Muscle of arm (tissue), 14 donors: ENCODE measurements at places on chromosomes 11 and 22. TPM values are rescaled to one million over a fixed set of nuclear protein-coding genes. Genes with fewer than 3 reads are reported as not detected.

DNA sequence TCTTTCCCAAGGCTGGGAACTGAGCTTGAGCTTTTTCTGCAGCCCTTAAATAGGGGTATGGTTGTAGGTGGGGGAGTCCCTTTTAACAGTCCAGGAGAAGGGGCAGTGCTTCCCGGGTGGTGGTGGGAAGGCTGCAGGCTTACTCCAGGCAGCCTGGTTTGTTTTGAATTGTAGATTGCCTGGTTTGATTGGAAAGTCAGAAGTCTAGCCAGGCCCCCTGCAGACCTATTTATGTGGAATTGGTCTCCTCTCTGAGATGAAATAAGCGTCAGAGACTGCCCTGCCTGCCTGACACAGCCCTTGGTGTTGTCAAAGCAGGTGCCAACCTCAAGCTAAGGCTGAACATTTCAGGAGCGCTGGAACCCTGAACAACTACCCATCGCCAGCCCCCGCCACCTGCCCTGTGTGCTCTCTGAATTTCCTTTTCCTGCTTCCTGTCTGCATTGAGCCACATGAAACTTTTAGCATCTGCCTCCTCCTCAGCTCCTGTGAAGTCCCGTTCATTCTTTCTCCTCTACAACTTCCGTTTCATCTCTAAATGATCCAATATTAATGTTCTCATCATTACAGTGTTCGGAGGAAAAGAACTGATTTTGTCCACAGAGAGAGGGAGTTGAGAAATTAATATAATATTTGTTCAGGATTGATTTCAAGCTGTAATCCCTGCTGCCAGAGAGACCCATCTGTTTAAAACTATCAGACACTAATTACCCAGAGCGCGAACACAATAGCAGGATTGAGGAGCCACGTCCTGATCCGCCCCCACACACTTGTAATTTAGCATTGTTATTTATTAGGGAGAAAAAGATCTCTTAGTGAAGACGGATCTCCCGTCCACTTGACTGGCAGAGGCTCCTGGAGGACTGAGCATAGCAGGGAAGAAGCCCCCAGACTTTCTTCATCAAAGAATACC is 136.5 kb downstream of the TRIM29 start:
- no peak for DNase-seq

The PDE2A gene
- 10.3 TPM for polyA plus RNA-seq

The AIP gene
- 44.2 TPM for polyA plus RNA-seq

DNA sequence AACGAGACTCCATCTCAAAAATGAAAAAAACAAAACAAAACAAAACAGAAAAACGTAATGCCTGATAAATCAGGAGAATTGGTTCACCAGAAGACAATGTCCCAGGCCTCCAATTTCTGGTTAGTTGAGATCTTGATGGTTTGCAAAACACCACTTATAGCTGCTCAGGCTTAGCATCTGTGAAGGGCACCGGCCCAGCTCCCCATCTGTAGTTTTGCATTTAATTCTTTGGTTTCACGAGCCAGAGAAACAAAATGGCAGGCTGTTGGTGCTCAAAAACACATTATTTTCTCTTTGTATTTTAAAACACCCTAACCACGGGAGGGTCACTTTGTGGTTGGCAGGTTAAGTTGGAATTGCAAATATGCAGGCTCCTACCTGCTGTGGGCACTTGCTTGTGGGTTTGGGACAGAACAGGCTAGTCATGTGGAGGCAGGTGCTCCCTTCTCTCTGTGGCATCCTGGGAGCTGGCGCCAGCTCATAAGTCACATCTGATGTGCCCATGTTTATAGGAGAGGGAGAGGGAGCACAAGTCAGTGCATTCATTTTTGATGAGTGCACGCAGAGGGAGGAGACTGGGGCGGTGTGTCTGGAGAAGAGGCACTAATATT is 145.9 kb downstream of the CEP164 start:
- DNase-seq: no peak

GRCh38 chr11:41866525-41866924 is 407.1 kb upstream of the LRRC4C start:
- no peak for DNase-seq

The OR8D4 gene
- 0.07 TPM for polyA plus RNA-seq

- DNase-seq: no peak
Observed at GRCh38 chr11:22342211-22343031, 4.2 kb downstream of the SLC17A6 start.

DNA sequence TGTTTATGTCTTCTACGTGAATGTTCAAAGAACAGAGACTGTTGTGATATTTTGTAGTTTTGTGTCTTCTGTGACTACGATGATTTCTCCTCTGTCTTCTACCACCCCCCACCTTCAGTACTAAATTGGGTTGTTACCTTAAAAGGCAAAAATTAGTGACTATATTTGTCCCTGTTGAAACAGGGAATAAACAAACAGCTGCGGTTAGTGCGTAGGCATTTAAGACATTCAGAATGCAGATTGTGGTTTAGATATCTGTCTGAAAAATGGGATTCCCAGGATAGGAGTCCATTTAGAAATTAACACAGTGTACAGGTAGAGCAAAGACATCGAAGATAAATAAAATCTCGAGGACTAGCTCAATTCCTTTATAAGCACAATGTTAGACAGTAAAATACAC is 15.6 kb upstream of the ARHGAP42 start:
- DNase-seq: no peak

The SMARCB1 gene
- not detected for polyA plus RNA-seq

The DUSP8 gene
- 25.6 TPM for polyA plus RNA-seq

GRCh38 chr11:1749395-1750351 is 722 bp downstream of the IFITM10 start:
- no peak for DNase-seq

- peak; percentile 33 for DNase-seq
Observed at GRCh38 chr22:22156716-22157347, 87.8 kb upstream of the VPREB1 start.

The APOBEC3B gene
- polyA plus RNA-seq: 5.2 TPM

- no peak for DNase-seq
Observed at GRCh38 chr11:34977089-34977912, 60.9 kb downstream of the PDHX start.

- DNase-seq: no peak
Observed at GRCh38 chr11:75872887-75873416, 57.9 kb downstream of the UVRAG start.

GRCh38 chr11:106619320-106619990 is 398.8 kb downstream of the GUCY1A2 start:
- DNase-seq: no peak

DNA sequence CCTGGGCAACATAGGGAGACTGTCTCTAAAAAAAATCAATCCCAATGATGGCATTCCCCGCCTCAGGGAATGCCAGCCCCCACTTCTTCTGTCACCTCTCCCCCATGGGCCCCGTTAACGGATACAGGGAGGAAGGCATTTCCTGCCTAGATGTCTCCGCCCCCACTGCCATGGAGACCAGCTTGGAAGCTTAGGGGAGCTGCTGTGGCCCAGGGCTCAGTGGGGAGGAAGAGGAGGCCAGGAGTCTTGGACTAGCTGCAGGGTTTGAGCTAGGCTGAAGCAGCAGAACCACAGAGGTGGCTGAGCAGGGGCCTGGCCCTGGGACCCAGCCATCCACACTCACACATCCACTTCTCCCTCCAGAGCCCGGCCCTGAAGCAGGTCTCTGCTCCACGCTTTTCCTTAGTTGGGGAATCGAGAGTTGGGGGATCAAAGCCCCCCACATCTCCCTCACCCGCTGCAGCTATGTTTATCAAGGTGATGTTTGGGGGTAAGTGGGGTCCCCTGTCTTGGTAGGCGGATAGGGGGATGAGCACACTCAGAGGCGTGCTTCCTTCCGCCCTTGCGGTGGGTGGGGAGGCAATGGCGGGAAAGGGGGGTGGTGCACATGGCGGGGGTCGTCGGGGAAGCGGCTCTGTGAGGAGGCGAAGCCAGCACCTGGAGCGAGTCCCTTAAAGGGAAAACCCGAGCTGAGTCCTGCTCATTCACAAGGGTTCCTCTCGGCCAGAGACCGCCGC is at the start of gene C22orf15:
C22orf15 (plus strand) TSS at position 149 of the 737 bp plus-strand sequence; CDS start at position 466, 317 bp downstream.
- no peak for DNase-seq

DNA sequence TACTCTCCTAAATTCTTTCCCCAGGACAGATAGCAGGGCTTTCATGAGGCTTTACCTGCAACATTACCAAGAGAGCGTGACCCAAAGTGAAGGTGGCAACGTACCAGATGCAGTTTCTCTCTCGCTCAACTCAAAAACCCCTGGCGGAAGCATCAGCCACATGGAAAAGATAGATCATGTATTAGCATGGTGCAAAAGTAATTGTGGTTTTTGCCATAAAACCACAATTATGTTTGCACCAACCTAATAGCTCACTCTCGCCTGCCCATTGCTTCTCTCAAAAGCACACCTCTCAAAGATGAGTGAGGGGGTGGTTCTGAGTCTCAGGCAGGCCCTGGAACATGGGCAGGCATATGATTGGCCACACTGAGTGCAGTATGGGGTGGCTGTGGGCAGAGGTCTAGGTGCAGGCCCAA is 7.0 kb downstream of the MS4A6A start:
- DNase-seq: no peak

The LTBP3 gene
- 120 TPM for polyA plus RNA-seq
